ENCODE measurements at places on chromosomes 7 and 10.

DNA sequence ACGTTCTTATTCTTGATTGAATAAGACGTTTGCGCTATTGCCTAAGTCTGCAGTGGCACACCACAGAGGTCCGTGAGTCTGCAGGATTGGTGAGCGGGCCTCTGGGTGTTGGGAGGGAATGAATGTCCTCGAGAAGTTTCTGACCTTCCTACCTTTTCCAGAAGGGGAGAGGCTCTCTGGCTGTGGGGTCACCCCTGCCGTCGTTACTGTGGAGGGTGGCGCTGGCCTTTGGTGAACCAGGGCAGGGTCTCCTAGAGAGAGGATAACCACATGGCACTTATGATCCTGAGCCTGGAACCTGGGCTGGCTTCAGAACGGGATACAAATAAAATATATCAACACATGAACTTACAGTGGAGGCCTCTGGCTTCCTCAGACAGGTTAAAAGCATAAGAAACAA, 13.8 kb downstream of the IL15RA start:
- no peak for DNase-seq

- no peak for DNase-seq
These were observed 216.0 kb downstream of the KCNMA1 start for GRCh38 chr10:77421591-77421990.

DNA sequence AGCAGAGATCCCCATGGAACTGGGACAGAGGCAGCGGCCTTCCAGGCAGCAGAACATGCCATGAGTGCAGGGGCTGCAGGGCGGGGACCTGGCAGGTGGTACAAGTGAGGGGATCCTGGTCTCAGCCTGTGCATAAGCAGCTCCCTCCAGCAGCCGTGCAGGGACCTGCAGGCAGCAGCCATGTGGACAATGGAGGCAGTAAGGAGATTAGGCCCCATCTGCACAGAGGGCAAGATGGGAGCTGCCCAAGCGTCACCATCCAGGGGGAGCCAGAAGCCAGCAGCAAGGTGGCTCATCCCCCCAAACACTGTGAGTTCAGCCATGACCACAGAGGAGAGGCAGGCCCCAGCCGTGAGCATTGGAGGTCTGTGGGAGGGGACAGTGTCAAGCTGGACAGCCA, 3.1 kb downstream of the DDC start:
- DNase-seq, result no peak

GRCh38 chr10:21531164-21531563, 2.9 kb upstream of the MLLT10 start:
- DNase-seq, result no peak
